SJCRH30 (cell line): ENCODE measurements at places on chromosomes 16 and 17.

- no peak for DNase-seq
Measured at GRCh38 chr17:73731733-73732132, 87.5 kb upstream of the SDK2 start.

- no peak for DNase-seq
Measured at GRCh38 chr16:74759564-74759963, 15.1 kb downstream of the FA2H start.

GRCh38 chr17:31902693-31903092 is 1.2 kb upstream of the UTP6 start:
- DNase-seq, result no peak

DNA sequence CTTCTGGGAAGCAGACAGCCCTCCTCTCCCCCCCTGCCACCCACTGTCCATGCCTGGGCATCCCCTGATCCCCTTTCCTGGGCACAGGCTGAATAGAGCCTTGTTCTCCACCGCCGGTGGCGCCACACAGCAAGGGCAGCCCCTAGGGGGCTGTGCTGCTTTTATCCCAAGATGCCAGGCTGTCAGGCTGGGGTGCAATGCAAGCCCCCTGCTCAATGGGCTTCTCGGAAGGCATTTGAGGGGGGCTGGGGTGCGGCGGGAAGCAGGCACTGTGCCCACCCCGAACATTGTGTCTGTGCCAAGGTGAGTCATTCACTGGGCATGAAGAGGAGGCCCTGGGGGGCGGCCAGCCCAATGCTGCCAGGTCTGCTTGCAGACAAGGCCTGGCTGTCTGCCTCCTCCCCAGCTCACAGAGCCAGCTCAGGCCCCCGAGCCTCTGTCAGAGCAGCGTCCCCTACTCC is 1.5 kb upstream of the GFAP start:
- no peak for DNase-seq

DNA sequence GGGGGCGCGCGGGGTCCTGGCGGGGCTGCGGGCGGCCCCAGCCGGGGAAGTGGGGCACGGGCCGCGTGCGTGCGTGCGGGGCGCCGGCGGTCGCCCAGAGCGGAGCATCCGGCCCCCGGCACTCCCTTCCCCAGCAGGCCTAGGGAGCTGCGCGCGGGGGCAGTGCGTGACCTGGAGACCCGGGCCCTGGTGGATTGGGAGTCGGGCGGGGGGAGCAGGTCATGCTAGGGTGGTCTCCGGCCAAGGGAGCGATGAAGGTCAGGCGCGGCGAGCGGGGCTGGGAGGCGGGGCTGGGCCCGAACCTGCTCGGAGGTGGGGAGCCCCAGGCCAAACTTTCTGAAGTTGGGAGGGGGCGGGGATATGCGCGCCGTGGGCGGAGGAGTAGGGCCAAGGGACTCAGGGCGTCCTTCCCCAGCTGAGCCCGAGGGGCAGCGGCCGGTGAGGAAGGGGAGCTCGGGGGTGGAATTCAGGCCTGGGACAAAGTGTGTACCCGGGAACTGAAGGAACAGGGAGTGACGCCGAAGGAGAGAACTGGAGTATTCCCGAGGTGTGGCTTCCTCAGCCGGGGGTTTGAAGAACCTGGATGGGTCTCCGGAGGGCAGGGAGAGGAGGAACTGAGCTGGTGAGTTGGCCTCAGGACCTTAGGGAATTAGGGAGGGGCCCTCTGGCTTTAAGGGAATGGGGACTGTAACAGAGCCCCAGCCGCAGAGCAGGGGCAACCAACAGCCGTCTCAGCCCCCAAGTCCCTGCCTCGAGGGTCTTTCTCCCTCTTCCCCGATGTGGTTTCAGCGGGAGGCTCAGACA is 589 bp downstream of the XYLT2 start:
- peak; percentile 47 for DNase-seq

GRCh38 chr17:48241131-48241591 is 133.6 kb downstream of the SNX11 start:
- DNase-seq, result peak; percentile 76
